ENCODE measurements at places on chromosomes 7 and 10.

- no peak for DNase-seq
These were observed 170.8 kb upstream of the HABP2 start for GRCh38 chr10:113381981-113382509.

DNA sequence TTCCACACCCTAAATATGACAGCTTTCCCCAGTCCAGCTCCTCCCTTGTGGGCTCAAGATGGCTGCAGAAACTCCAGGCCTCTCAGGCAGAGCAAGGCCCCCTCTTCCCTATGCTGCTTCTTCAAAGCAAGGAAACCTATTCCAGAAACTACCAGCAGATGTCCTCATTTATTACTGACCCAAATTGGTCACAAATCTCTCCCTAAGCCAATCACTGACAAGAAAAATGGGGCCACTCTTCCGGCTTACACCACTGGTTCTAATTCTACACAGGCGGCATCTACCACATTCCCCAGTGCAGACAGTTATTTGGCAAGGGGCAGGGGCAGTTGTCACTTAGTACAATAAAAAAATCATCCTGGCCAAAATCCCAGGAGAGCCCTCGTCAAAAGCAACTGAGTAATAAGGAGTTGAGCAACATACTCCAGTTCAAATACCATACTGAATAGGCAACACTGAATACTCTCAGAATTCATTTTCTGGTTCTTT is 150.4 kb downstream of the SFMBT2 start:
- DNase-seq, result peak; percentile 66

DNA sequence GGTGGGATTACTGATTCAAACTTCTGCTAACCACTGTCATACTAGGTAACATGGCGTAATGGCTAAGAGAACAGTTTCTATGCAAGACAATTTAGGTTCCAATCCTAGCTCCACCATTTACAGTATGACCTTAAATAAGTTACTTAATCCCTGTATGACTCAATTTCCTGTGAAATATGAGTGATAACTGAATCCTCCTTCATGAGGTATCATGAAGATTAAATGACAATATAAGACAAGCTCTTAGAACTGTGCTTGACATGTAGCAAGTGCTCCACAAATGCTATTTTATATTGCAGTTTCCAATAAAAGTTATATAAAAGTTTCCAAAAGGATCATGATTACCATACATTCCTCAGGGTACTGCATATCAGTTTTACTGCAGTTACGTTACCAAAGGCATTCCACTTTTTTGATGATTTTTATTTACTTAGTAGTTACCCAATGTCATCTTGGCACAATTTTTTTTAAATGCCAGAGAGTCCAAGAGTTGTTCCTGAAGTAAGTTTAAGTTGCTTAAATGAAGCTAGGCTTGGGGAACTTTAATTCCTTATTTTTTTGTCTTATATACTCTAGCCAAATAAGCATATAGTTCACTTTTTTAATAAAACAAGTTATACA is 7.1 kb downstream of the DOCK4 start:
- DNase-seq, result no peak

DNA sequence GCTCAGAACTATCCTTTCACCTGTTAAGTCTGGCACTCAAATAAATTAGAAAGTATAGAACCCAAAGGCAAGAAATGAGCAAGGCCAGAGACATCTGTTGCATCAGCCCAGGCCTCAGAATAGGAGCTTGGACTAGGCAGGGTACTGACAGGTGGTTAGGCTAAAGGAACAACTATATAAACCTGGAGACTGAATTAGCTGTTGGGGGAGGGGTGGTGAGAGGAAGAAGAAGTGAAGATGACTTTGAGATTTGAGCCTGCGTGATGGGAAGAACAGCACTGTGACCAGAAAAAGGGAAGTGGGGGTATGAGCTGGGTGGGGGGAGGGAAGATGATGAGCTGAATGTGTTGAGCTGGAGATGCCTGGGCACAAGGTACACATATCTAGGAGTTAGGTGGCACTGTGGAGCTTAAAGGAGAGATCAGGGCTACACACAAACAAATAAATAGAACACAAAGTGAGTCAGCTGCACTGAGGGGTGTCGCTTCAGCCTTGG is 244.7 kb downstream of the PTEN start:
- DNase-seq, result no peak

- no peak for DNase-seq
These were observed 212.6 kb downstream of the WDR11 start for GRCh38 chr10:121063744-121064143.

DNA sequence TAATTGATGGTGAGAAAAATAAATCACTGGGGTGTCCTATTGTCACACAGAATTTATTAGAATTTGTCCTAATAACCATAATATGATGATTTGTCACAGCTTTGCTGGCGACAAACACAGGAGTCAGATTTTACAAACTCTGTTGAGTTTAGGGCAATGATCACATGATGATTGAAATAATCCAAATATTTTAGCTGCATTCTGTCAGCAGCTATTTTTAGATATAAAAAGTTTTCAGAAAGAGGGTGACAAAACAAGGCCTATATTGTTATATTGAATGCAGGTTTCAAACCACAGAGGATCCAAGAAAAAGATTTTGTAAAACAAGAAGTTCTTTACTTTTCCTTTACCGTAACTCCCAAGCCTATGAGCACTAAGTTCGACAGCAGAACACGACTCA is 178.8 kb downstream of the ADAM12 start:
- no peak for DNase-seq

DNA sequence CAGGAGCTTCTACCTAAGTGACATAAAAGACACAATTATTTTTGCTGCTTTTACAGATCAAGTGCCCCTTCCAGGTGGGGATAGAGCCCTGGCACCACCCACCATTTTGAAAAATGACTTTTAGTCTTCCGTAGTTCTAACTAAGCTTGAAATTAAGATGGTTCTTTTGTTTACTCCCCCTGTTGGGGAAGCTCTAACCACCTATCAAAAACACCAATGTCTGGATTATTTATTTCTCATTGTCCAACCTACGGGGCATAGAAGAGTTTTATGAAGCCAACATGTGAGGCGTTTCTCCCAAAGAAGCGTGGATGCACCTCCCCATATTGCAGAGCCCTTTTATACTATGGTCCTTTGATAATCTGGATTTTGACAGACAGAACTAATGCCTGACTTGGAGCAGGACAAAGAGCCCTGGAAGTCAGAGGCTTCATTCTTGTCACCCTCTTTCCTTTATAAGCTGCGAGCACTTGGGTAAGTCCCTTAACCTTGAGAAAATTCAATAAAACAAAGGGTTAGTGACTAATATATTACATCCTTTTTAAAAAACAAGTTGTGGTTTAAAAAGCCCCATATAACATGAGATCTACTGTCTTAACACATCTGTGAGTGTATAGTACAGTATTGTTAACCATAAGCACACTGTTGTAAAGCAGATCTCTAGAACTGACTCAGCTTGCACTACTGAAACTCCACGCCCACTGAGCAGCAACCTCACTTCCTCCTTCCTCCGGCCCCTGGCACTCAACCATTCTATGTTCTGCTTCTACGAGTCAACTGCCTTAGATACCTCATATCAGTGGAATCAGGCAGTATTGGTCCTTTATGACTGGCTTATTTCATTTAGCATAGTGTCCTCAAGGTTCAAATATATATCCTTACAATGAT is 67.5 kb downstream of the ATXN7L1 start:
- DNase-seq, result no peak

DNA sequence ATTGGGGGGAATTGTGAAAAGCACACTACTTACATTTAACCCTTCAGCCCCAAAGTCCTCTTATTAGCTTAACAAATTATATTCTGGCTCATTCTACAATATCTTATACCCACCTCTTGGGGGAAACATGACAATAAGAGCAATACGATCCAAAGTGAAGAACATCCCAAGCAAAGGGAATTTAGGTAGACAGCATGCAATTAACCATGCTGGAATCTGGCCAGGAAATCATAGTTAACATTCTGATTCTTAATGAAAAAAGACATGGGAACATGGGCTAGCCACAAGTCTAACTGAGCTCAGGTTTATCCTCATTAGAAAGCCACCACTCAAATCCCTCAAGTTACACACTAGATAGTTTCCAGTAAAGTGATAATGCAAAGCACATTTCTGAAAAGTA is 241.9 kb upstream of the SLC26A5 start:
- no peak for DNase-seq

DNA sequence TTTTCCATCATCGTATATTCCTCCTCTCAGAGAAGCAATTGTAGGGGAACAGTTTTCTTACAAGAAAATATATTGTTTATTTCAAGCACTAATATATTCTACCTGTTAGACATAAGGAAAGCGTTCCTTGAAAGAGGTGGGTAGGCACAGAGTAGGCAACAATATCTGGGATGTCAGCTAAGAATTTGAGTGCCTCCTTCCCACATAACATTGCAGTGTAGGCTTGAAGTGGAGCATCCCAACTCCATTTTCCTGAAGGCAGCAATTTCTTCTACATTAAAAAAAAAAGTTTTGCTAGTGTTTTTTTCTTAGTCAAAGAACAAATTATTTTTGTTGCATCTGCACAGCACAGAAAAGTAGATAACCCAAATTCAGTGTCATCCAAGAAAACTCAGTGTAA is 20.8 kb downstream of the BCAP29 start:
- DNase-seq, result no peak

DNA sequence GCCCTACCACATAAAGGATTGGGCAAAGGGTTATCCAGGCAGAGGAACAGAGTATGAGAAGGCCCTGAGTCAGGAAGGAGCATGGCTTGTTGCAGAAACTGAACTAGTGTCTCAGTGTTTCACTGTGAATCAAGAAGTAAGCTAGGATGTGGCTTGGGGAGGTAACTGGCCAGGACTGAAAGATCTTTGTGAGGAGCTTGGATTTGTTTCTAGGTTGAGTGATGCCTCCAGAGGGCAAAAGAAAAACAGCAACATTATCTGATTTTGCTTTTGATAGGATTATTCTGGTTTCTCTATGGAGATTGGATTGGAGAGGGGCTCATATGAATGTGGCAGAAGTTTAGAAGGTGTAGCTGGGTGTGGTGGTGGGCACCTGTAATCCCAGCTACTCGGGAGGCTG is 137.9 kb upstream of the HDAC9 start:
- no peak for DNase-seq

DNA sequence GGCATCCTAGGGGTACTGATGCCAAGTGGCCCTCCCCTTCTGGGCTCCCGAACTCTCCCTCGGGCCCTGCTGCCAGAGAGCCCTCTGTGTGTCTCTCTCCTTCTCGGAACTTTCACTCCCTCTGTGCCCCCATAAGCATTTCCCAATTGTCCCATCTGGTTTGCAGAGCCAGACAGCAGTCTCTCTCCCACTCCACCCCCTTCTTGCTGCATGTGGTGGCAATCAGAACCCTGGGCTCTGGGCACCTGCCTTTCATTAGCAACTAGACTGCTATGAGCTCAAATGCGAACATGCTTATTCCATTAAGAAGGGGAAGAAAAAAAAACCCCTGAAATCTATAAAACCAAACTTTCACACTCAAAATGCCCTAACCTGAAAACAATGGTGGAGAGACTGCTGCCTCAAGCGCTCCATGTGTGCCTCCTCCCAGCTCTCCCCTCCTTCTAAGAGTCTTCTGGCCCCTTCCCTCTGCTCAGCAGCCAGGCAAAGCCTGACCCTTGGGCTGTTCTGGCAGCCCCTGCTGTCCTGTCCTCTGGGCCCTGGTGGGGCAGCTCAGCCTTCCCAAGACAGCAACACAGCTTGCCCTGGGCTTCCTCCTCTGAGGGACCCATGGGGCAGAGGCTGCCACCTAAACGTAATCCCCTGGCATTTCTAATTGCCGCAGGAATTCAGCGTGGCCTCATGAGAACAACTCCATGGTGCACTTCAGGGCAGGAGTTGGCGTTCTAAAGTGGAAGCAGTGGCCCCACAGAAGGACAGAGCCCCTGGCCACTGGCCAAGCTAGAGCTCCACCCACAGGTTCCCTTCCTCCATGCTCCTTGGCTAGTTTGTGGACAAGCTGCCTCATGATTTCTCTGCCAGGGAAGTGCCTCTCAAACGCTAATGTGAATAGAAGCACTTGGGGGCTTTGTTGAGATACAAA is 415.4 kb downstream of the PLXNA4 start:
- no peak for DNase-seq

DNA sequence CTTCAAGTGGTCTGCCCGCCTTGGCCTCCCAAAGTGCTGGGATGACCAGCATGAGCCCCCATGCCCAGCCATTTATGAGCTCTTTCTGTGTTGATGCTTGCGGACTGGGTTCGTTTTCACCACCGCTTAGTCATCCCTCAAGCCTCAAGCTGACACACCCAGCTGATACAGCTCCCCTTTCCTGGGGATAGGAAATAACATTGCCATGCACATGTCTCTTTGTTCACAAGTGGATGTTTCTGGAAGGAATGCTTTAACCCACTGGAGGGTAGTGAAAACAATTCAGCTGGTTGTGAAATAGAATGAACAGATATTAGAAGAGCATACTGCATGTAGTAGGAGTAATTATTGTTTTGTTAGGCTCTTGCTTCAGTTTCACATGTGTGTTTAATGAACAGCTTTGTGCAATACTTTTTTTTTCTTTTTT is 8.5 kb upstream of the METTL27 start:
- peak; percentile 98 for DNase-seq

GRCh38 chr10:99682752-99683151 is 23.4 kb downstream of the ENTPD7 start:
- no peak for DNase-seq

GRCh38 chr10:100882252-100882651 is 30.5 kb upstream of the SLF2 start:
- no peak for DNase-seq
